ENCODE measurements at places on chromosomes 12 and 14. TPM values are rescaled to one million over a fixed set of nuclear protein-coding genes. Genes with fewer than 3 reads are reported as not detected.

- DNase-seq: no peak
Measured at GRCh38 chr12:58509116-58509885, 411.0 kb downstream of the LRIG3 start.

GRCh38 chr12:40325349-40325960, 100.7 kb downstream of the LRRK2 start:
- peak; percentile 3 for DNase-seq

DNA sequence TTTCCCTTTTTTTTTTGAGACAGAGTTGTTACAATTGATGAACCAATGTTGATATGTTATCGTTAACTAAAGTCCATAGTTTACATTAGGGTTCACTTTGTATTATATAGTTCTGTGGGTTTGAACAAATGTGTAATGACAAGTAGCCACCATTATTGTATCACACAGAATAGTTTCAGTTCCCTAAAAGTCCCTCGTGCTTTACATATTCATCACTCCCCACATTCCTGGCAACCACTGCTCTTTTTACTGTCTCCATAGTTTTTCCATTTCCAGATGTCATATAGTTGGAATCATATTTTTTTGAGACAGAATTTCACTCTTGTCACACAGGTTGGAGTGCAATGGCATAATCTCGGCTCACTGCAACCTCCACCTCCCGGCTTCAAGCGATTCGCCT, 12.5 kb downstream of the HSD17B6 start:
- no peak for DNase-seq

GRCh38 chr14:90514015-90514398, 117.2 kb downstream of the CALM1 start:
- DNase-seq: no peak

GRCh38 chr12:130463275-130463658, 125.6 kb downstream of the PIWIL1 start:
- no peak for DNase-seq

- DNase-seq: no peak
Measured at GRCh38 chr12:116123451-116124258, 153.8 kb downstream of the MED13L start.

- DNase-seq: no peak
Measured at GRCh38 chr14:76920331-76921087, 94.3 kb downstream of the LRRC74A start.

Gene SLC10A1
- not detected for total RNA-seq

GRCh38 chr14:49950275-49951228, 57.7 kb downstream of the ARF6 start:
- no peak for DNase-seq

DNA sequence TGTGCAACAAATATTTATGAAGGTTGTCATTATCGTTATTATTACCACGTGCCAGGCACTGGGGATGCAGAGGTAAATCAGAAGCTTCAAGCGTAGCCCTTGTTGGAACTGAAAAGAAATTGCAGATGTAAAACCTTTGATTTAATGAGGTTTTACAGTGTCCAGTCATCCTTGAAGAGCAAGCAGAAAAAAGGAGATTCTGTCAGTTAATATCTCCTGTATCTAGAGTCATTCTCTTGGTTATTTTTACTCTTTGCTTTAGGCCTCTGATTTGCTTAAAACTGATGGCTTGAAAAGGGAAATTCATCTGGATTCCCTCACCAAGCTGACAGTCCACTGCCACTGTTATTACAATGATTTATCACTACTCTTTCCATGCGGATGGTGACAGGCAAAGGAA, 179.3 kb downstream of the GALC start:
- DNase-seq: no peak

Measured in CD8-positive, alpha-beta T cell (primary cell).